SIG-M5 (cell line): ENCODE measurements at places on chromosomes 5 and 9.

- no peak for DNase-seq
Observed at GRCh38 chr9:103188781-103189350, 193.7 kb downstream of the CYLC2 start.

DNA sequence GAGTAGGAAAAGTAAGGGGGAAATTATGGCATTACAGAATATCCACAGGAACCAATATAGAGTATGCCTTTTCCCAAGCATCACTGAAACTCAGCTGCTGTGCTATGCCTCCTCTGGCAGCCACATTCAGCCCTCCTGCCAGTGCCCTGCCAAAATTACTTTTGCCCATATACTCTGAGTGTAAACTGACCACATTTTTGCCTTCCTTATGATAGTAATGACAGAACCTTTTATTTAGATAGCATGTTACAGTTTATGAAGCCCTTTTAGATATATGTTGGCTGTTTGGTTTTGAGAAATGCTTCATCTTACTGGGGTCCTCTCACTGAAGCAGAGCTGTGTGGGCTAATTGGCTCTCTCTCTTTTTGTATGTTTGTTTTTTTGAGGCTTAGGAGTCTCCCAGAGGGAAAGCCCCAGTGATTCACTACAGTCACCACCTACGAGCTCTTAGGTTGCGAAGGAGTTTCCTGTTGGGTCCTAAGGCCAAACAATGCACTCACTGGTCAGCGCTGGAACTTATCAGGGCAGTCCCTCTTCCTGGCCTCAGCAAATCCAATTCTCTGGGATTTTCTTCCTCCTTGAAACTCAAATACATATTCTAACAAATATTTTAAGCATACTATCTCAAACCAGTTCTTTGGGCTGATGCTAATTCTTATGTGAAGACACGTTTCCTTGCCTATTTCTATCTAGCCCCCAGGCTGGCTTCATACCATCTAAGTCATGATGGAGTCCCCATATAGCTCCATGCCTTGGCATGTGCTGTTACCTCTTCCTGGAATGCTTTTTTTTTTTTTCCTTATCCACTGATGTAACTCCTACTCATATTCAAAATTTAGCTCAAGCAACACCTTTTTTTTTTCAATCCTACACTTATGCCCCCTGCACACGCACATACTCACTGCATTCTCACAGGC, 3.7 kb downstream of the PHF24 start:
- DNase-seq: no peak

DNA sequence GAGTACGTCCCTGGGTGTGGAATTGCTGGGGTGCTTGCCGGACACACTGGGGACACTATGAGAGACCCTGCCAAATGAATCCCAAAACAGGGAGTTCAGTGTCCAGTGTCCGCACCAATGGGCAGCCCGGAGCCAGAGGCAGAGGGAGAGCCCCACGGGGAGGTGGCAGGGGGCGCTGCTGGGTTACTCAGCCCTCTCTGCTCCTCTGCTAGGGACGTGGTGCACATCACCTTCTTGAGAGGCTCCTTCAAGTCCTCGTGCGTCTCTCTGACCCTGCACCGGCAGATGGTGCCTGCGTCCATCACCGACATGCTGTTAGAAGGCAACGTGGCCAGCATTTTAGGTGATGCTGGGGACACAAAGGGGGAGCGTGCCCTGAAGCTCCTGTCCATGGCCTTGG, 20.8 kb downstream of the STKLD1 start:
- no peak for DNase-seq

DNA sequence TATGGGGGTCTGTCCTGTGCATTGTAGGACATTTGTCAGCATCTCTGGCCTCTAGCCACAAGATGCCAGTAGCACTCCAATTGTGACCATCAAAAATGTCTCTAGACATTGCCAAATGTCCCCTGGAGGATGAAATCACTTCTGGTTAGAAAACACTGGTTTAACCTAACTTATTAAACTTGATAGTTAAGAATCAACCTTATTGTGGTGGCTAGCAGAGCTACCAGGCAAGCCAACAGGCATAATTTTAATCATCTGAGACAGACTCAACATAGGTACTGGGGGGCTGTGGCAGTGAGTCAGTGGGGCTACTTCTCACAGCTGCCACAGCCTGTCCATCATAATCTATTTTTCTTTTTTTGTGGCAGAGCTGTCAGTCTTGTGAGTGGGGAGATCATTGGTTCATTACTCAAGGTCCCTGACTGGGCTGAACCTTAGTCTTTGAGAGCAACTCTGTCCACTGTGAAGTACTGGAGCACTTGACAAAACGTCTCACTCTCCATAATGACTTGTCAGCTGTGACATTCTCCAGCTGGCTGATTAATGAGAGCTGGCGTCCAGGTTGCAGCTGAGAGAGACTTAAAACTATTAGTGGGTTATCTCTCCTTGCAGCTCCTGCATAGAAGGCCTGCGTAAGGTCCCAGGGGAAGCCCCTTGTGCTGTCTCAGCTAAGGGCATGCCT, 107.9 kb downstream of the DCP2 start:
- DNase-seq: no peak

- DNase-seq: no peak
Observed at GRCh38 chr5:151562019-151562707, 29.0 kb downstream of the FAT2 start.
